ENCODE measurements at places on chromosomes 7 and 10. TPM values are rescaled to one million over a fixed set of nuclear protein-coding genes. Genes with fewer than 3 reads are reported as not detected.
A peak's percentile ranks its signal among the peaks of the same experiment; 100 is the strongest.

- DNase-seq, result no peak
Measured at GRCh38 chr10:77965294-77965693, 38.7 kb upstream of the DLG5 start.

DNA sequence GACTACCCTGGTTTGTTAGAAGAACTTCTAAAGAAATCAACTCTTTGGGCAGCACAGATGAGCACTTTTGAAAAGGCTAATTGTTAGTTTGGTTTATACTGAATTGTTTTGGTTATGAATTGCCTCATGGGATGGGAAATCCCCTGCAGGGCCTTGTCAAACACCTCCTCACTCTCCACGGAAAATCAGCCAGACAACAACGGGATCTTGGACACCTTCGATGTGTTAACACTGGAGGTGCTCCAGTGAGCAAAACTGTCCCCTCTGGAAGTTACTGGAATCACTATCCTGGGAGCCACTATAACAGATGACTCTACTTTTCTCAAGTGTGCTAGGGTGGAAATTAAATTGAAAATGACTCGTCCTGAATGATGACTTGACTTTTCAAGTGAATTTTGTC lies 38.7 kb downstream of the CDK6 start:
- no peak for DNase-seq

DNA sequence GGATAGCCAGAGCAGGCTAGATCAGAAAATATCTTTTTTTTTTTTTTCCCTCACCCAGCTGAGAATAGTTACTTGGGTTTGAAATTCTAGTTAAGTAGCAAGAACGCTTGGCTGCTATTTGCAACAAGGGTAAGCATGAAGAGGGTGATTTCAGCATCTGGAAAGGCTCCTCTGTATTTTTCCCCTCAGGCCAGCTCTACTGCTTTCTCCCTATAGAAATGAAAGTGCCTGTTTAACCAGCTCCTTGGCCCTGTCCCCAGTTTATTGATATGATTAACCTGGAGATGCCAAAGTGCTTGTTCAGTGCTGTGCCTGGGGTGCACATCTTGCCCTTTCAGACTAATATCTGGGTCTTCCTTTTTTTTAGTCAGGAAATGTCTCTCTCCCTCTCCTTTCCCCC lies 37.1 kb downstream of the AP3M1 start:
- no peak for DNase-seq

DNA sequence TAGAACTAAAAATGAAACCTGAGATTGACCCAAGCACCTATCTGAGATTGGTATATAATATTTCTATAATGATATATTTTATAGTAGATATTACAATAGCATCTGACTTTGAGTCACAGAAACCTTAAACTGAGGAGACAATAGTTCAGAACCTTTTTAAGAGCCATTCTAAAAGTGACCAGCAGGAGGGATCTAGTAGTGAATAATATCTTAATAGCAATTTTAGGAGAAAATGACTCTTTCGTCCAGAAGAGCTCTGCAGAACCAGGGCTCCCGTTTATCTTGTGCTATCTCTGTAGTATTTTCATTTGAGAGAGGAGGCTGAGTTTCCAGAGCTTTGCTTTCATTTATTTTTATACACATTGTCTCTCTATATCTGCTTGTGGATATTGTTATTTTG lies 68.1 kb downstream of the PODXL start:
- DNase-seq, result no peak

DNA sequence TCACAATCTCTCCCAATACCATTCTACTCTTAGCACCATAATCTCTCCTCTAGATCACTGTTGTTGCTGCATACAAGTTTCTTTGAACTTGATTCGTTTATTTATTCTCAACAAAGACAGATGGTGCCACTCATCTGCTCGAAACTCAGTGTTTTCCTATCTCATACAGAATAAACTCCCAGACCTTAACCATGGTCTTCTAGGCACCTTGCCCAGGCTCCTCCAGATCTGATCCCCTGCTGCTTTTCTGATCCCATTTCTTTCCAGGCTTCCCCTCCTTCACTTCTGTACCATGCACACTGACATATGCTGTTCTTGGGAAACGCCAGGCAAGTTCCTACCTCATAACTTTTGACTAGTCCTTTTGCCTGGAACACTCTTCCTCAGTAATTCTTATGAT lies 645.7 kb downstream of the DNAJB9 start:
- DNase-seq, result no peak

- no peak for DNase-seq
Measured at GRCh38 chr10:73953665-73954064, 42.7 kb downstream of the PLAU start.

DNA sequence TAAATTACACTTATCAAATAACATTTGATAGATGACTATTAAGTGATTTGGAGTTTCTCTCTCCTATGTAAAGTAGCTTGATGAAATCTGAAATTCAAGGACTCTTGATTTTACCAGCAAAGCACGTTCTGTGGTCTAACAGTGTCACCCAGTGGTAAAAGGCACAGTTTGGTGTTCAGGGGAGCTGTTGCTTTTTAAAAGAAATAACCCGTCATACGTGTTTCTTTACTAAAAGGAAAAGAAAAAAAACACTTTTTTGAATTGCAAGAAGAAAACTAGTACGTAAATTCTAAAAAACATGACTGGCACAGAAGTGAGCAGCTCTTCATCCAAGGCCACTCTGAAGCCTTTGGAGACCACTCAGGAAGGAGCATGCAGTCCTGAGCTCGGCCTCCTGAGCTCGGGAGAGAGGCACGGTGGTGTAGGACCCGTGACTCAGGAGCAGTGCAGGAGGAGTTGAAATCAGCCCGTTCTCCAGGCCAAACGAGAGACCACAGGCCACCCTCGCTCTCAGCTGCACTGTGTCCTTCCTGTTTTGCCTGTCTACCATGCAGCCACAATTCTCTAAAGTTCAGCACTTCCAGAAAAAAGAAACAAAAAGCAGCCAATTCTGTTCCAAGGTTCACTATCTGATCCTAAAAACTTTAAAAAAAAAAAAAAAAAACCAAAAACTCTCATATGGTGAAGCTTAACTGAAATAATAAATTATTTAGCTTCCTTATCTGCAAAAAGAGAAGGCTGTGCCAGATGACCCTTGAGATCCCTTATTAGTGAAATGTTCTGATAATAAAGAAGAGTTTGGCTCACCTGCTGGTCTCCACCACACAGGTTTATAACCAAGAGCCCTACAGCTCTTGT lies 212.6 kb upstream of the FRMD4A start:
- DNase-seq, result peak; percentile 64

- DNase-seq, result no peak
Measured at GRCh38 chr7:128734890-128735289, 4.3 kb upstream of the CALU start.

DNA sequence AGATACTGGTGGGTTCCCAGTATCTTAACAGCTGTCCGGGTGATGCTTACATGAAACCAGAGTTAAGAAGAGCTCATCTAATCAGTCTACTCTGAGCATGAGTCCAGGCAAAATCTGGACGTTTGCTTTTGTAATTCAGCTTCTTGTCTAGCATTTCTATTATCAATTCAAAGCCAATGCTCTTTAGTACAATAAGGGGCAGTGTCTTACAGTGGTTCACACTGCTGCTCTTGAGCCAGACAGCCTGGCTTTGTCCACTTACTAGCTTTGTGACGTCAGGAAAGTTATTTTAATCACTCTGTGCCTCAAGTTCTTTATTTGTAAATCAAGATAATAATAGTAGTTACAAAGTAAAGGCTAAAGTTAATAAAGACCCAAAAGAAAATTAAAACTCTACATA lies 227.3 kb upstream of the TCF7L2 start:
- no peak for DNase-seq

DNA sequence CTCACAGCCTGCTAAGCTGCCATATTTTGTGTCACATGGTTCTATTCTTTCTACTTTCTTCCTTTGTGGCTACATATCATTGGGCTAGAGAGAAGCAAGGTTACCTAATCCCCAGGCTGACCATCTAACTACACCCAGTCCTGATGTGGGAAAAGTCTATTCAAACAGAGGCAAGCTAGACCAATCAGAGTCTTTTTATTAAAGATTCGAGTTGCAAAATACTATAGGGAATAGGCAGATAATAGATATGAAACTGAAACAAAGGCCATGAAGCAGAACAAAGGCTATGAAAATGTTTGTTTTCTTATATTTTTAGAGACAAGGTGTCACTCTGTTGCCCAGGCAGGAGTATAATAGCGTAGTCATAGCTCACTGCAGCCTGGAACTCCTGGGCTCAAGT lies 36.7 kb downstream of the MTERF1 start:
- no peak for DNase-seq

DNA sequence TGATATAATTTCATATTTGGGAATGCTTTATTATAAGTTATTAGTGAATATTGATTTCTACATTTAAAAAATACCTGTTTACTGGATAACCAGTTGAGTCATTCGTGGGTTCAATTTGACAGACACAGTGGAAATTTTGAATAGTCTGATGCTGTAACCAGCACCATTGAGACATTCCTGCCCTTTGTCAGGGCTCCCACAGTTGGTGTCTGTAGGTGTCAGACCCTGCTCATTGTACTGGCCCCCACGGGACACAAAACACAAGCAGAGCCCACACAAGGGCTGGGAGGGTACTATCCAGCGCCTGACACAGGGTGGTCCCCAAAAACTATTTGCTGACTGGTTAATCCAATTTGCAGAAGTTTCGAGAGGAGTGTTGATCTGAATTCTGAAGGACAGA lies 35.9 kb downstream of the EEPD1 start:
- DNase-seq, result no peak

- DNase-seq, result no peak
Measured at GRCh38 chr10:43237128-43237527, 29.7 kb downstream of the RASGEF1A start.

GRCh38 chr10:96415891-96416554 lies 57.2 kb upstream of the OPALIN start:
- DNase-seq, result no peak

DNA sequence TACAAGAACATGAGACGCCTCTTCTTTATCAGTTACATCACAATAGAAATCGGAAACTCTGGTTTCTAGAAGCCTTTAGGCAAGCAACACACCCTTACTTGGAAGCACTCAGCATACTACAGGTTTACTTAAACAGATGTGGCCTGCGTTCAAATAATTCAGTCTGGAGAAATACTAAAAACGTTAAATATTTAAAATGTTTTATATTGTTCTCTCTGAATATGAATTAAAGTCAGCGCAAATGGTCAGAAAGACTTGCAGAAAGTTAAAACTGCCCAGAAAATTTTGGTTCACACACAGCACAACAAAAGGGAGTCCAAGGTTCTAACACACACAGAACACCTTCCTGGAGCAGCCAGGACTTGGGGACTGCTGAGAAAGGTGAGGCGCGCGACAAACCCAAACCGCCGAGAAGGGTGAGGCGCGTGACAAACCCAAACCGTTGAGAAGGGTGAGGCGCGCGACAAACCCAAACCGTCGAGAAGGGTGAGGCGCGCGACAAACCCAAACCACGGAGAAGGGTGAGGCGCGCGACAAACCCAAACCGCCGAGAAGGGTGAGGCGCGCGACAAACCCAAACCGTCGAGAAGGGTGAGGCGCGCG lies 25.8 kb downstream of the ESYT2 start:
- DNase-seq, result no peak

GRCh38 chr10:99630433-99630832 lies 10.2 kb upstream of the SLC25A28 start:
- DNase-seq, result no peak

DNA sequence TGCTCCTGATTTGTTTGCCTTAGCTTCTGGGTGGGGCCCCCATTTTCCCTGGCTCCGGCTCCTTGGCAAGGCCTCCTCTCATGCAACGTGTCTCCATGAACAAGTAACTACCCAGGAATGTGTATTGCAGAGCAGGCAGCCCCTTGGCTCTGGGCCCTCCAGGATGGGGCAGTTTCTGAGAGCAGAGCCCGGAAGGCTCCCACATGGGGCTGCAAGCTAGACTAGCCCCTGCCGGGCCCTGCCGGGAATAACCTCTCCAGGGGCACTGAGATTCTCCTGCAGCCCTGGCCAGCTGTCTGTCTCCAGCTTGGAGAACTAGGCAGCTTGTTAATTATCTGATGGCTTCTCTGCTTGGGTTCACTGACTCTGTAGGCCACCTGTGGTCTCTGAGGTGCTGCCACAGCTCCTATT lies 184.0 kb upstream of the INHBA start:
- no peak for DNase-seq

GRCh38 chr10:110378533-110379108 lies 73.9 kb upstream of the SMNDC1 start:
- no peak for DNase-seq

GRCh38 chr10:101934686-101935305 lies 91.2 kb upstream of the KCNIP2 start:
- no peak for DNase-seq

GRCh38 chr10:124724279-124725027 lies 19.7 kb downstream of the FAM53B start:
- DNase-seq, result no peak

- no peak for DNase-seq
Measured at GRCh38 chr7:22589641-22590201, 89.7 kb upstream of the STEAP1B start.

DNA sequence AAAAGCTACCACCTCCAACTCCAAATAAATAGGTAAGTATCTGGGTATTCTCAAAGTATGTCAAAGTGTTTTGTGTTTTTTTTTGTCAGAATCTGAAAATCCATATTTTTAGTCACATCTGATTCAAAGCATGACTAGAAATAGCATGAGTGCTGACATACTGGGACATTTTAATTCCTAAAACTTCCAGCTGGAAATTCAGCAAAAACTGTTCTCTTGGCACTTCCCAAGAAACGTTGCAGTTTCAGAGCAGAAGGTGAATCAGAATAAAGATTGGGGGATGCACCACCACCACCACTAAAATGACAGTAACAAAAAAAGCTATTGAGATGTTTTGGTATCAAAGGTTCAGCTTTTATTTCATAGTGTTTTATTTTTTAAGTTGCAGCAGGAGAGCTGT lies 724.6 kb upstream of the CELF2 start:
- DNase-seq, result no peak

- DNase-seq, result no peak
Measured at GRCh38 chr10:72330069-72330426, 24.7 kb downstream of the DNAJB12 start.

- peak; percentile 88 for DNase-seq
Measured at GRCh38 chr10:100510533-100511308, 8.9 kb downstream of the SEC31B start.

DNA sequence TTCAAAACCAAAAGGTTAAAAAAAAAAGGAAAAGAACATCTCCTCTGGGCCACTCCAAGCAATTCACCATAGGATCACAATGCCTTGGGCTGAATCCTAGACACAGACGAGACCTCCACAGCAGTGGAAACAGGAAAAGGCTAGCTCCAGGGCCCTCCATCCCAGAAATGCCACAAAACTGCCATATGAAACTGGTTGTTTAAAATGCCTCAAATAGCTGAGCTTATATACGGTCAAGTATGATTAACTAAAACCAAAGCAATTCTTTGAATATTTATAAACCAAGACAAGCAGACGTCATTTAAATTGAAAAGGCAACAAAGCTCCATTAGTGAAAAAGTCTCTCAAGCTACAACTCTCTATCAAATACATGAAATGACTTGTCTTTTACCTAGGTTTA lies 63.1 kb downstream of the DOCK4 start:
- DNase-seq, result no peak

The CALHM1 gene
- not detected for total RNA-seq

The SERPINE1 gene
- not detected for total RNA-seq

The HELLS gene
- 7.8 TPM for total RNA-seq

The CTTNBP2 gene
- 0.05 TPM for total RNA-seq

The NRCAM gene
- 46.6 TPM for total RNA-seq

The ITIH2 gene
- total RNA-seq, result not detected

All from naive thymus-derived CD8-positive, alpha-beta T cell (primary cell).